Neural crest cell (in vitro differentiated cells): ENCODE measurements at places on chromosomes 6 and 20. TPM values are rescaled to one million over a fixed set of nuclear protein-coding genes. Genes with fewer than 3 reads are reported as not detected.

The RIMS4 gene
- total RNA-seq: 4.1 and 6.1 TPM in 2 replicates

The GRM1 gene
- total RNA-seq: 0.20 and 0.63 TPM in 2 replicates

DNA sequence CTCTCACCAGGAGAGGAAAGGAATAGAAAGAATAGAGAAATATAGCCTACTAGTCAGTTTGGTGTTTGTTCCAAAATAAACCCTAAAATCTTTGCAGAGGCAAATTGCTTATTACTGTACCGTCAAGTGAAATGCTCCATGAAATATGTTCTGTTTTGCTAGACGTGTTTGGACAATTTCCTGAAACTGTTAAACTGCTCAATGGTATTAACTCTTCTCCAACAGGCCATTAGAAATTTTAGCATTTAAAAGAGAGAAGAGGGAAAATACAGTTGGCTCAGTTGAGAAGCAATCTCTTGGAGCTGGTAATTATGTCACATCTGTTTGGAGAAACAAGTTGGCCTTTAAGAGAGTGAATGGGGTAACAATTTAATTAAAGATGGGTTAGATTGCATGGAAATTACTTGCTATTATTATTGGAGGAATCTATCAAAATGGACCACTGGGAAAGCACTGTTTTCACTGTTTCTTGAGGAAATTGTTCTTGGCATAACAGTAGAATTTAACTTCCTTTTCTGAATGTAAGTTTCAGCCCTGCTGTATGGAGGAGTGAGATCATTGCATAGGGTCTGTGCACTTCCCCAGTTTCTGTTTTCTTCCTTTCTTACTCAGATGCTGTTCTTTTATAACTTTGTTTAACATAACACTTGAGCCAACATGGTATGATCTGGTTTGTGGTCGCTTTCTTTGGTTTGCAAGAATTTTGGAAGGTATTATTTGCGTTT lies 373.6 kb downstream of the PLCB1 start:
- no peaks in the 10 kb centered on the region for H3K27me3 ChIP-seq
- no peaks in the 10 kb centered on the region for H3K36me3 ChIP-seq
- no peak overlapping the region for H3K4me3 ChIP-seq
- DNase-seq: no peak

The VSX1 gene
- 3.8 and 4.2 TPM in 2 replicates for total RNA-seq
